ENCODE measurements at places on chromosomes 7 and 10.

GRCh38 chr7:141014125-141014523 is 628 bp downstream of the MRPS33 start:
- no peak for DNase-seq

- DNase-seq: no peak
These were observed 230.9 kb downstream of the CAMK1D start for GRCh38 chr10:12579954-12580858.

GRCh38 chr10:75166623-75166972 is 44.0 kb upstream of the VDAC2 start:
- no peak for DNase-seq

- DNase-seq: no peak
These were observed 111.9 kb upstream of the IGFBP3 start for GRCh38 chr7:46032942-46033341.

DNA sequence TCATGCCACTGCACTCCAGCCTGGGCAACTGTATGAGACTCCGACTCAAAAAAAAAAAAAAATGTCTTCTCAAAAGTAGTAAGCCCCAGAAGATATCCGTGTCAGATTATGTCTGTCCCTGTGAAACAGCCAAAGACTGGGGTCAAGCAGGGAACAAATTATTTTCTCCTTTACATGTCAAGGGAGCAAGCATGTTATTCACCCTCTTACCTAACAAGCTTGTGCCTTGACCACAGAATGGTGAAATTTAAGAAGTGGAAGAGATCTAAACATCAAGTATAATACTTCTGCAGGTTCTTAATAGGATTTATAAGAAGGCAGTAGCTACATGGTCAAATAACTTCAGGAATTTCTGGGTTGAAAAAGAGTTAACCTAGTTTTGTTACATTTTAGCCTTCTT is 187.9 kb downstream of the ZNF365 start:
- DNase-seq: no peak

GRCh38 chr7:73366990-73367389 is 39.0 kb downstream of the FKBP6 start:
- no peak for DNase-seq
